ENCODE measurements at places on chromosomes 1 and 21.
A peak's percentile ranks its signal among the peaks of the same experiment; 100 is the strongest.

- no peak for DNase-seq
Measured at GRCh38 chr1:11388617-11389016, 90.3 kb upstream of the DISP3 start.

DNA sequence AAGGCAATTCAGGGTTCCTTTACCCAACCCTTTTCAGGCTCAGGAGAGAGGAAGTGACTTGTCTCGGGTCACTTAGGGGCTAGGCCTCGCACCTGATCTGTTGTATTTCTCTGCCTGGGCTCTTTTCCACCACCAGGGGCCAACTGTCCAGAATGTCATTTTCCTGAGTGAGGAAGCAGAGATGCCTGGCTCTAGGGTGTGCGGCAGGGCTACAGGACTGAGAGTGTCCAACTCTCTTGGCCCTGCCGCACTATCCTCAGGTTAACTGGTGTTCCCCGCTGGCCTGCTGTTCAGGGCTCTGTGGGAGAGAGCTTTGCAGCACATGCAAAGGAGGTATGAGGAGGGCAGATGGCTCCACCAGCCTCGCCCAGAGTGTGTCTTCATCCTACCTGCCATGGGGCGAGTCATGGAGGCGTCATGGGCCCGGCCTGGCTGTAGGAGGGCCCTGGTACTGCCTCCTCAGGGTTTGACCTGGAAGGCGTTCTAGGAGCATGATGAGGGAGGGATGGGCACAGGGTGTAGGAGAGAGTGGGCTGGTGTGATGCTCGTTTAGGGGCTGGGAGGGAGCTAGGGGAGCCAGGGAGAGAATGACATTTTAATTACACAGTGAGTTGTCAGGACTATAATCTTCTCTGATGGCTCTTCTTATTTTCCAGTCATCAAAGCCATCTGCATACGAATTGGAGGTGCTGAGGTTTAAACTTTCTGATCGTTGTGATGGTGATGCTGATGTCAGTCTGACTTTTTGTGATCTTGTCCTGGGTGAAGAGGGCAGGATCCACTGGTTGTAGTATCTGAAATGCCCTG is 128.3 kb downstream of the NOS1AP start:
- no peak for DNase-seq

DNA sequence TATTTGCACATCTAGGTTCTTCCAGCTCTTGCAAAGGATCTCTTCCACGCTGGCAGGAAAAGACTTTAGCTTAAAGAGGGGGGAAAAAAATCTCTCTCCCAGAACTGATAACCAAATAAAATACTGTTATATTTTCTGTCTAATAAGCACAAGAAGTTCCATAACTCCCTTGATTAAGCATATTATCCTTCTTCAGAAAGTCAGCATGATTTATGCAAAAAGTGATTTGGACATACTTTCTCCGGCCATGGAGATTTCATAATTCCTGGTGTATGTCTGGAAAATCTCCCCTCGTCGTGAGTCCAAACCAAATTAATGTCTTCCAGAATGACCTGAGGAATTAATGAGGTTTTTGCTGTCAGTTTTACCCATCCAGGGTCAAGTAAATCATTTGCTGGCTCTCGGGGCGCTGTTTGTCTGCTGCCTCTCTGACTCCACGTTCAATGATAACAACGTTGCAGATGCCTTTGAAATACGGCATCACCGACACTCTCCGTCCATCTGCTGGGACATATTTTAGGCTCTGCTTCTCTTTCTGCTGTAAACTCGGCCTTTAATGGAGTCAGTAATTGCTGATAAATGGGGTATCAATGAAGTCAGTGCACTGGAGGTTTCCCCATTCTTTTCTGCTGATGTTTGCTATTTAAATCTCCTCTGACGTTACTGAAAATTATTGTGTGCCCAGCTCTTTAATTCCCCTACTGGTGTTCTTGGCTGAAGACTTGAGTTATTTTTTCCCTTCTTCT is 112.9 kb downstream of the HLX start:
- DNase-seq: no peak

DNA sequence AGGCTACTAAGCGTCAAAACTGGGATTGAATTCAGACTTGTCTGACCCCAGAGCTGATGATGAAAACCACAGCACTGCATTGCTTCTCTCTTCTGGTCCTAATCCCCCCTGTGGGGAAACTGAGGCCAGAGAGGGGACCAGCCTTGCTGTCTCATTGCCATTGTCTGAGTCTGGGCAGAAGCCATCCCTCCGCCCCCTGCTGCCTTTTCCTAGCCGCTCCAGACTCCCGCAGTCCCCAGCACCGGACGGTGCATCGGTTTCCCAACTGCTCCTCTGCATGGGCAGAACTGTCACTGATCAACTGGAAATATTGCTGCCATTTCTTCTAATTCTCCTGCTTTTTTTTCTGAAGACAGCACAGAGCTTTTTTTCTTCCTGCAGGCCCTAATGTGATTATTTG is 157.4 kb downstream of the ACTL8 start:
- no peak for DNase-seq

DNA sequence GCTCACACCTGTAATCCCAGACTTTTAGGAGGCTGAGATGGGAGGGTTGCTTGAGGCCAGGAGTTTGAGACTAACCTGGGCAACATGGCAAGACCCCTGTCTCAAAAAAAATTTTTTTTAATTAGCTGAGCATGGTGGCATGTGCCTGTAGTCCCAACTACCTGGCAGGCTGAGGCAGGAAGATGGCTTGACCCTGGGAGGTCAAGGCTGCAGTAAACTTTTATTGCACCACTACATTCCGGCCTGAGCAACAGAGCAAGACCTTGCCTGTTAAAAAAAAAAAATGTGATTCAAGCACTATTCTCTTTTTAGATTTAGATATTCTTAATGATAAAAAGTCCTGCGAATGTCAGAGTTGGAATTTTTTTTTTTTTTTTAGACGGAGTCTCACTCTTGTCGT is 102.5 kb upstream of the L1TD1 start:
- DNase-seq: no peak

- no peak for DNase-seq
Measured at GRCh38 chr1:204453141-204453772, 41.3 kb downstream of the PIK3C2B start.

DNA sequence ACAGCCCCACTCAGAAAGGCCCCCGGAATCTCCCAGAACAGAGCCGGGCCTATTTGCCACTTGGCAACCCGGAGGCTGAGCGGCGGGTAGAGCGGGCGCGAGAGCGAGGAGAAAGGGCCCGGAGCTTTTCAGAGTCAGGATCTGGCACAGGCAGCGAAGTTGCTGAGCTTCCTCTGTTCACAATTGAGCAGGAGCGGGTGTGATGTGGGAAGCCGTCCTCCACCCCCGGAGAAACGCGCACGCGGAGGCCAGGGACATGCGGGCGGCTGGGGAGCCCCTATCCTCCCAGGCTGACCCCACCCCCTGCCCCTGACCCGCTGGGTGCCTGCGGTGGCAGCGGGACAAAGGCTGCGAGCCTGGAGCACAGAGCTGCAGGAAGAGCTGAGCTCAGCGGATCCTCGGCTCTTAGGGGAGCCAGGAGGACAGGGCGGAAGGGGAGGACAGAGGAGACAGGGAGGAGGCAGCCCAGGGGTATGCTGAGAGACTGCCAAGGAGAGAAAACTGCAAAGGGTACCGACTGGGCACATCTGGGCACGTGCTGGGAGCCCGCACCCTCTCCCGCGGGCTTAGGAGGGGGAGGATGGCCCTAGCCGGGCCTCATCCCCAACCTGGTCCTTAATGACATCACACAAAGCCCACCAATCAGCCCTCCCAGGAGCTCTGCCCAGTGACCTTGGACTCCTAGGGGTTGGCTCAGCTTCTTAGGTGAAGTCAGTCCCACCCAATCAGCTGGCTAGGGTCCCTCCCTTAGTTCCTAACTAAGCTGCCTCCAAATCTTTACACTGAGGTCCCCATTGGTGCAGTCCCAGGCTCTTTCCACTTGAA is 9.3 kb downstream of the KIF21B start:
- no peak for DNase-seq

- DNase-seq: no peak
Measured at GRCh38 chr1:93442008-93442666, 5.8 kb upstream of the FNBP1L start.

DNA sequence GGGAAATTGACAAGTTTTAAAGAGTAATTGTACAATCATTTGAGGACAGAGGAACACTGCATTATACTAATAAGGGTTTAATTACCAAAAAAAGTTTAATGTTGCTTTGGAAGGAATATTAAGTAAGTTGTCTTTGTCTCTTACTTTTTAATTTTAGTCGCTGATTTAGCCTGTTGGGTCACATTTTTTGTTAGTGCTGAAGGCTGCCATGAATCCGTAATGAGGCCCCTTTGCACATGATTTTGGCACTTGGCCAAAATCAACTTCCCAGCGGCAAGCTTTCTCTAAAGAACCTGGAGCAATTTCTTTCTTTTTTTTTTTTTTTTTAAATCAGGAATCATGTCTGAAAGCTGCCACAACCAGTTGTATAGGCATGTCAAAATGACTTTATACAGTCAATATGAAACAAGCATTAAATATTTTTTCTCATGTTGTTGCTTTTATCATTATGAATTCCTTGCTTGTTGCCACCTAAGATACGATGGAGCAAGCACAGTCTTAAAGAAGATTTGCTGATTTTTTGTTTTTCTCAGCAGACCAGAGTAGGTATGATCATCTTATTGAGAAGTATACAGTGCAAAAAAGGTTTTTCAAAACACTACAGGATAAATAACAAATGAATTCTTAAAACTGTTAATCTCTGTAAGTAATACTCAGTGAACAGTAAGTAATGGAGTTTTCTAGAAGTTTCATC is 690.4 kb downstream of the USP25 start:
- DNase-seq: peak; percentile 81

GRCh38 chr1:226001963-226002666 is 3.0 kb upstream of the SDE2 start:
- no peak for DNase-seq

- DNase-seq: no peak
Measured at GRCh38 chr1:2865571-2866421, 64.3 kb upstream of the TTC34 start.

DNA sequence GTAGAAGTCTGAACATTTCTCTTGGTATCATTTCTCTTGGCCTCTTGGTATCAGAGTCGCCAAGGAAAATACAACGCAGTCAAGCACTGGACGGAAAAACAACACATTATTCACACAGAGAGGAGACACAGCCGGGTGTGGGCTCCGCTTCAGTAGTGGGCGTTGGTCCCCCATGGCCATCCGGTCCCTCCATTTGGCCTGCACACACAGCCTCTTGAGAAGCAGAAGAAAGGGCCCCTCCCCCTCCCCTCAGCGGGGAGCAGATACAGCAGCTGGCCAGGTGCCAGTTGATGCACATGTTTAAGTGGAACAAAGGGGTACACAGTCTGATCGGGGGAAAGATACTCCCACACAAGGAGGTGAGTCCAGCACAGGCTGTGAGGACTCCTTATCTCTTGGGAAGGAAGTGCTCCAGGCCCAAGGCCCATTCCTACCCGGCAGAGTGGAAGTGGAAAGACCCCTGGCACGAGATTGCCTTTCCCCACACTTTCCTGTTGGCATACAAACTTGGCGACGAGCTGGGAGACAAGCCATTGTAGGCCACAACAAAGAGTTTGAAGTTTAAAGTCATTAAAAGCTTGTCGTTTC is 311.3 kb downstream of the FAM72C start:
- DNase-seq: no peak

- peak; percentile 92 for DNase-seq
Measured at GRCh38 chr1:209884665-209885117, 53.3 kb upstream of the SYT14 start.

DNA sequence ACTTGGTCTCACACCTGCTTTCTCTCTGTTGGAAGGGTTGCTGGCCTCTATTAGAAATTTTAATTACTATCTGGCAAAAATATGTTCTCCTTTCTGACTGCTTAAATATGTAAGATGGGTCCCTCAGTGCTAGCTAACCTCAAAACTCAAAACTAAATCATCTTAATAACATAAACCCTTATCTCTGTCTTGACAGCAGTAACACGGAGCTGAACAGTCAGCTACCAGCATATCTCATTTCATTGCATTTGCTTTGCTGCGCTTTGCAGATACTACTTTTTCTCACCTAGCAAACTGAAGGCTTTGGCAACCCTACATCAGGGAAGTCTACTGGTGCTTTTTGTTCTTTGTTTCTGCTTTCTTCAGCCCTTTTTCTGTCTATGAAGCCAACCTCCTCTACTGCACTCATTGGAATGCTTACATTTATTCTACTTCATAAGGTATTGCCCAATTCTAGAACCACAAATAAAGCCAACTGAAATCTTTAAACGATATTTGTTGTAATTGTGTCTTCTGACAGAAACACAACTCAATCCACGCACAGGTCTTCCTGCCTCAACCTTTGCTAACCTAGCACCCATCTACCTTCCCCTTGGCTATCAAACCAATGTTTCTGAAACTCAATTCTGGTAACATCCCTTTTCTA is 95.6 kb downstream of the RERE start:
- DNase-seq: no peak

- DNase-seq: no peak
Measured at GRCh38 chr1:106249810-106250209, 806.7 kb upstream of the PRMT6 start.

DNA sequence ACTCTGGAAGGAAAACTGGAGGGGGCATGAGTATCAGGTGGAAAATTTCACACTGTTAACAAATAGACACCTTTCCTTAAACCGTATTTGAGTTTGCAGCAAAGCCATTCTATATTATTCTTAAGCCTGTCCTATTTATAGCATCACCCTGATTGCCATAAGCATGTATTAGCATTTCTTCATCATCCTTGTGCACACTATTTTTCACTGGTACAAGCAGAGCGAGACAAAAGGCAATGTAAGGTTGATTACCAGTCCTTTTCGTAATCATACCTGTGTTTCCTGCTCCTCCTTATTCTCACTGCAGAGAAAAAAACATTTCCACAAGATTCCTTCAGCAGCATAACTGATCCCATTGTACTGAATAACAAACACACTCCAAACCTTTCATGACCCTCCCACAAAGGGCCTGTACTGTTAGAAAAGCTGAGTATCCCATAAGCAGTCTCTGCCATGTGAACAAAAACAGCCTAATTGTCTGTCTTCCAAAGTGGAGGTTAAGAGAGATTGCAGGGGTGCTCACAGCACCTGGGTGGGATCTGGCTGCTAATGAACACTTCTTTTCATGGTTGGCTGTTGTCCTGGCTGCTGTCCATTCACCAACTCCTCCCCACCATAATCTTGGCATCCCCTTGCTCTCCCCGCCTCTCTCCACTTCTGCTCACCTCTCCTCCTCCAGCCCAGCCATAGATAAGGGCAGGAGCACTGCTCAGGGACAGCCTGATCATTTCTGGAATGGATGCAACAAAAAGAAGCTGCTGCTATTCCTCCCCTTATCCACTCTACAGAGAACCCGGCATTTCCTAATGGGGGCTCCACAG is 30.4 kb downstream of the VTCN1 start:
- no peak for DNase-seq

- DNase-seq: peak; percentile 65
Measured at GRCh38 chr1:110233861-110234260, 23.7 kb downstream of the KCNC4 start.

- no peak for DNase-seq
Measured at GRCh38 chr1:193754732-193755427, 568.5 kb upstream of the B3GALT2 start.

- DNase-seq: no peak
Measured at GRCh38 chr1:234431255-234431654, 47.7 kb downstream of the TARBP1 start.

All from NCI-H446 treated with DMSO at 0.1 percent for 48 hours (cell line).